ENCODE measurements at places on chromosomes 2 and 18. TPM values are rescaled to one million over a fixed set of nuclear protein-coding genes. Genes with fewer than 3 reads are reported as not detected.
A peak's percentile ranks its signal among the peaks of the same experiment; 100 is the strongest.

DNA sequence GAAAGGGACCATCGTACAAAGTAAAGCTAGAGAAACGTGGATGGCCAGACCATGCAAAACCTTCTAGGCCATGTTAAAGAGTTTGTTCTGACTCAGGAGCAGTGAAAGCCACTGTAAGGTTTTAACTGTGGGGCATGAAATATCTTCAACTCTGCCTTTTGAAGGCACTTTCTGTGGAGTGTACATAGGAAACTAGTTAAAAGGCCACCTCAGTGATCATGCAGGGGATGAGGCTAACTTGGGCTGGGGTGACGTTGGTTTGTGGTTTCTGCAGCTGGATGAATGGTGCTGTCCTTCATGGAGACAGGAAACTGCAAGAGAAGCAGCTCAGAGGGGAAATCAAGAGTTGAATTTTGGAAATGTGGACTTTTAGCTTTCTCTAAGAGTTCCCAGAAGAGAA is 190.7 kb downstream of the CDCA7 start:
- no peak for DNase-seq

OTOS gene
- total RNA-seq = not detected

DNA sequence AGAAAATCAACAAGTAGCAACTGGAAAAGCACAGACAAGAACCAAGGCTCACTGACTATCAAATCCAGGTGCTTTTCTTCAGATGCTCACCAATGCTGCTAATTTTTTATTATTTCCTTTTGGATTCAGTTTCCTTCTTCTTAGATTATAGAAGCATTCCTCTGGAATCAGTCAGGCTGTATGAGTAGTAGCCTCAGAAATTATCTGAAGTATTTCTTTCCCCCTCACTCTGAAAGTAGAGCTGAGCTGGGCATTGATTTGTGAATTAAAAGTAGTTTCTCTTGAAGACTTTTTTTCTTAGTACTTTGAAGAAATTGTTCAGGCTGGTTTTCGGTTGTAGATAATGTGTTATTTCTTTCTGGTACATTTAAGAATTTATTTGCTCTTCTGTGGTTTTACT is 273.7 kb downstream of the NOL4 start:
- DNase-seq = no peak

- no peak for DNase-seq
These were observed 236.9 kb downstream of the LDLRAD4 start for GRCh38 chr18:13455471-13455870.

DNA sequence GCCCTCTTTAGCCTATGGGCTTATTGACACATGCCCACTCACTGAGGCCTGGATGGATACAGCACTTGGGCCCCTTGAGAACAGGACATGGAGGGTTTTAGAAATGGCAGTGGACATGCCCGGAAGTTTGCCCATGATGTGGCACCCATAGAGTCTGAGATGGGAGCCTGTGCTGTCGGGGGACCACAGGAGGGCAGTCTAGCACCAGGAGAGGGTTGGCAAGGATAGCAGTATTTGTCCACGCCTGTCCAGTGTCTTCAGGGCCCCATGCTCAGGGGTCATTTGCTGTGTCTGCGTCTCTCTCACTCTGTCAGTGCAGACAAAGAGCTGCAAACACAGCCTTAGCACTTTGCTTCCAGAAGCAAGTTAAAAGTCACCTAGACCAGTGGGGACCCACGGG is 48.7 kb downstream of the IL1RL2 start:
- no peak for DNase-seq

FHOD3 gene
- 31.2 TPM for total RNA-seq

- DNase-seq = no peak
These were observed 39.8 kb downstream of the TTN start for GRCh38 chr2:178767094-178768060.

DNA sequence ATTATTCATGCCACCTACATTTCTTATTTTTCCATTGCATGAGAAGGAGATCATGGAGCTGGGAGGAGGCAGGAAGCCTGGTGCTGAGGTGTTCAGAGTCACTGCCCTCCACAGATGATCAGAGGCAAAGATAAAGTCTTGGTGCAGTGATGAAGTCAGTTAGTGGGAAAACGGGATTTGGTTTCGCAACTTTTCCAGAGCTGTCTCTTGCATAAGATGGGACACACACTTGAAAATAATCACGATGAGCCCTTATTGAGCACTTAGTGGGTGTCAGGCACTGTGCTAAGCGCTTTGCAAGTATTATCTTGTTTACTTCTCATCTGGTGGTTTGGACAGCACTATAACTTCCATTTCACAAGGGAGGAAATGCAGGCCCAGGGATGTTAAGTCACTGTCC is 222.1 kb upstream of the SMAD2 start:
- no peak for DNase-seq

GRCh38 chr2:119996148-119996547 is 16.7 kb upstream of the EPB41L5 start:
- no peak for DNase-seq

CABYR gene
- total RNA-seq = 4.2 TPM

DNA sequence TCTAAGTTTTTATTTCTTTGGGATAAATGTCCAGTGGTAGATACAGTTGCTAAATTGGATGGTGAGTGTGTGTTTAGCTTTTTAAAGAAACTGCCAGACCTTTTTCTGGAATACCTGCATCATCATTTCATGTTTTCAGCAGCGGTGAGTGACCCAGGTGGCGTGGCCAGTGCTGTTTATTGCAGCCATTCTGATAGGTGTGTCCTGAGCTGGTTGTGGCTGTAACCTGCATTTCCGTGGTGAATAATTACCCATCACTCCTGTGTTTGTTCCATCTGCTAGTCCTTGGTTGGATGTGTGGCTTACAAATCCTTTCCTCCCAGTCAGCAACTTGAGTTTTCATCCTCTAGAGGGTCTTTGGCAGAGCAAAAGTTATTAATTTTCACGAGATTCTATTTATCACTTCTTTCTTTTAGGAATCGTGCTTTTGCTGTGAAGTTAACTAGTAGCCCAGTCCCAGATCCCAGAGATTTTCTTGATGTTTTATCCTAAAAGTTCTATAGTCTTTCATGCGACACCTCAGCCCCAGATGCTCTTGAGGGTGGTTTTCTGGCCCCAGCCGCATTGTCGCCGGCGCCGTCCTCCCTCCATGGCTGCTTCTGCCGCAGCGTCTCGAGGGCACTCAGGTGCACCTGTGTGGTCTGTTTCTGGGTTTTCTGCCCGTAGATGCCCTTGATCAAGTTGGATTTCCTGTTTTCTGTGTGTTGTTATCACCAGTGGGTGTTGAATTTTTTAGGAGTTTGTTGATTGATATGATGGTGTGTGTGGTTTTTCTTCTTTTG is 44.9 kb downstream of the CTDP1 start:
- DNase-seq = no peak

GRCh38 chr18:13437034-13437433 is 218.5 kb downstream of the LDLRAD4 start:
- no peak for DNase-seq

DNA sequence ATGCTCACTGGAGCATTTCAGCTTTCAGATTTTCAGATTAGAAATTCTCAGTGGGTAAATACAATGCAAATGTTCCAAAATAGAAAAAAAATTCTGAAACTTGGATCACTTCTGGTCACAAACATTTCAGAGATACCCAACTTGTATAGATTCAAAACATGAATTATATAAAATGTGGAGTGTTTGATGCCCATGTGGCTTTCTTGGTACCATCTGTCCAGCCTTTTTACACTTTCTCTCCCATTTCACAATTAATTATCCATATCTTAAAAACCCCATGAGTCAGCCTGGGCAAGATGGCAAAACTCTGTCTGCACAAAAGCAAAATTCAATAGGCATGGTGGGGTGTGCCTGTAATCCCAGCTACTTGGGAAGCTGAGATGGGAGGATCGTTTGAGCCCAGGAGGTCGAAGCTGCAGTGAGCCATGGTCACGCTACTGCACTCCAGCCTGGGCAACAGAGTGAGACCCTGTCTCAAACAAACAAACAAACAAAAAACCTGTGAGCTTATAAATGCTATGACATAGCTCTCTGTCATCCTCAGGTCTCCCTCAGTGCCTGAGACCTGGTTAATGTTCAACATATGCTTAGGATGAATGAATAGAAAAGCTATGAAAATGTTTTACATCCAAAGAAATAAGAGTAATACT is 146.3 kb upstream of the TTC39C start:
- no peak for DNase-seq

GRCh38 chr2:196449083-196449482 is 190.4 kb upstream of the CCDC150 start:
- no peak for DNase-seq

MYOM1 gene
- 63.8 TPM for total RNA-seq

- peak; percentile 39 for DNase-seq
These were observed 69.1 kb upstream of the CTDP1 start for GRCh38 chr18:79610461-79611039.

DNA sequence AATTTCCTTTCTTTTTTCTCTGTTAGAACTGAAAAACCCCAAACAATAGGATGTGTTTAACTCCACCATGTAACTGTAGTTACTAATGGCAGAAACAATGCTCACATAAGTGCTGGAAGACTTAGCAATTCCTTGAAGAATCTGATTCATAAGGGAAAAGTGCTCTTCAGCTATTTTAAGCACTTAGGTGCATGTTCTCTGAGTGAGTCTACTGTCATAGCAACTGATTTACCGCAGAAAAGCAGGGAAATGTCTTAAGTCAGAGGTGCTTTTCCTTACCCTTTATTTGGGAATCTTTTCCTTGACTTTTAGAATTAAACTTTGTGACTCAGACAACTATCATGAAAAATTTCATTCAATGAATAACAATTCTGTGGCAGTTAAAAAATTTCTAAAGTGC is 65.4 kb upstream of the NABP1 start:
- no peak for DNase-seq

DNA sequence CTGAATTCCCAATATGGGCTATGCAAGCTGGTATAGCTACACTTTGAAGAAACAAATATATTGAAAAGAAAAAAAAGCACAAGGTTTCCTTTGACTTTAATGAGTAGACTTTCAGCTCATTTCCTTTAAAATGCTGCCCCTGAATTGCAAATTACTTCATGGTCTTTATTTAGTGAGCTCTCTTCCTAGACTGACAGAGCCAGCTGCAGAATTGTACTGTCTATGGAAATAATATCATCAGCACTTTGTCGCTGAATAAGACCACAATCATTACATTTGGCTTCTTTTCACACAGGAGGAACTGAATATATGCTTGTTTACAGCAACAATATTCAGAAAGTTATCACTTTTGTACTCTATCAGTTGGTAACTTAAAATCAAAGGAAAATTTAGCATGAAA is 41.7 kb downstream of the ARL5A start:
- no peak for DNase-seq

- DNase-seq = peak; percentile 36
These were observed 12.8 kb upstream of the SFTPB start for GRCh38 chr2:85680707-85681371.

GRCh38 chr2:86671337-86671981 is 47.8 kb upstream of the RNF103 start:
- no peak for DNase-seq

DNA sequence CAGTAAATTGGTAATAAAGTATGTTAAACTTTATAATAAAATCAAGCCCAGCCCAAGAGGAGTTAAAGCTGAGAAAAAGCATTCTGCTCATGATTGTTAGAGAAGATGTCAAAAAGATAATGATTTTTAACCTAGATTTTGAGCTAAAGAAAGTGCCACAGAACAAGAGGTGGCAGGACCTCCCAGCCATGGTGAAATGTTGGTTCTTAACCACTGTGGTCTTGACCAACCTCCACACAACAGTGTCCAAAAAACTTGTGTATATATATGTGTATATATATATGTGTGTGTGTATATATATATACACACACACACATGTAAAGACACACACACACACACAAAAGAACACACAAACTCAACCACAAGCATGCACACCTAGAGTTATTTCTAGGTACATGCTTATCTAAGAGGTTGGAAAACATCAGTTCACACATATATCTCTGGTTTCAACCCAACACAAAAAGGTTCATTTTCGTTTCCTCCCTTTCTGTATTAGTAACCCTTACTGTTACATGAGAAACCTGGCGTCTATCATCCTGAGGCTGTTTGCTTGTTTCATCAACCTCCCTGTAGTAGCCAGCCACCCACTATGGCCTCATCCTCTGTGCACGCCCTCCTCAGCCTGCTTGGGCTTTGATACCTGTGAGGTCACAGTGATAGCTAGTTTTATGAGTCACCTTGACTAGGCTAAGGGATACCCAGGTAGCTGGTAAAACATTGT is 631.8 kb upstream of the ID2 start:
- DNase-seq = no peak

- DNase-seq = no peak
These were observed 68.1 kb upstream of the LYPD6B start for GRCh38 chr2:148970385-148970784.

DNA sequence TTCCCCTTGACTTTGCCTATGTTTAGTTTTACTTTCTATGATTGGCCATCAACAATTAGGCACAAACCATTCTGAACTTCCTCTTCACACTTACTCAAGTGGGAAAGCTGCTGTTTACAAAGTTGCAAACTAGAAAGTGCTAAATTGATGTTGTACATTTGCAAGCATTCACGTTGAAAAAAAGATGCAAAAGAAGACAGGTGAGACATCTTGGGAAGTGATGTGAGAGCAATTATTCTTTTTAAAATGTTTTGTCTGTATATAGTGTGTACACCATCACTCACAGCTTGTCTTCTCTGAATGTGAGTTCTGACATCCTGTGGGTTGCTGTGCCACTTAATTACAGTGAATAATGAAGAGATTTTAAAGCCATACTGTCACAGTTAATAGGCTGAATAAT is 874.1 kb upstream of the LRATD1 start:
- DNase-seq = no peak

- DNase-seq = no peak
These were observed 13.4 kb downstream of the SERPINB7 start for GRCh38 chr18:63788447-63789096.

- DNase-seq = no peak
These were observed 53.4 kb downstream of the DNER start for GRCh38 chr2:229660951-229661350.
